Chondrocyte (in vitro differentiated cells): ENCODE measurements at places on chromosomes 16 and 17.

DNA sequence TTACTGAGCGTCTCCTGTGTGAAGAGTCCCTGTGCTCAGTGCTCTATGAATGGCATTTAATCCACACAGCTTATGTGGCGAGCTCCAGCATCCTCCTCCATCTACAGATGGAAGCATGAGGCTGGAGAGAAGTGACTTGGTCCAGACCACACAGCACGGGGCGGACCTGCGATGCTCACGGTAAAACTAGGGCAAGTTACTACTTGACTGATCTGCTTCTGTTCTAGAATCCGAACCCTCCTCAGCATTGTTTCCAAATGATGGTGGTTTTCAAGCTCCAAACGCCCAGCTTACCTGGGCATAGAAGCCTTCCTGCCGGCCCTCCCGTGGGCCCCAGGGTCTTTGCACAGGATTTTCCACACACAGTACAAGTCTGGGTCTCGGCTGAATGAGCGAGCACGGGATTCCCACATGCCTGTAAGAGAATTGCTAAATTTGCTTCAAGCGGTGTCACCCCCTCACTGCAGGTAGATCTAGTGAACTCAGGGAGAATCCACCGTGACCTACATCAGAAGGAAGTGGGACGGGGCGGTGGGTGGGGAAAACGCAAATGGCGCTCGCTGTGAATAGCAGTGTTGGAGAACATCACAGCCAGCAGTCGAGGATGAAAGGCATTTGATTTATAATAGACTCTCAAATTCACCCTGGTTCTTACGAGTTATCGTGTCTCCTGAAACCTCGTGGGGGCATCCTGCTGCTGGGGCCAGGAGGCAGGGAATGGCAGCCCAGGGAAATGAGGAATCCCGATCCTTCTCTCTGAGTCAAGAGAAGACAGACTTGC, 101.1 kb downstream of the CMIP start:
- peak; percentile 49 for DNase-seq

GRCh38 chr16:67683767-67684166, 17.2 kb downstream of the C16orf86 start:
- DNase-seq = no peak

- peak; percentile 80 for DNase-seq
Measured at GRCh38 chr16:58515871-58516767, 802 bp downstream of the SETD6 start.

GRCh38 chr17:46972346-46972745, 6.7 kb downstream of the RPRML start:
- DNase-seq = no peak

GRCh38 chr17:14245002-14245401, 8.3 kb upstream of the CDRT15 start:
- DNase-seq = no peak

DNA sequence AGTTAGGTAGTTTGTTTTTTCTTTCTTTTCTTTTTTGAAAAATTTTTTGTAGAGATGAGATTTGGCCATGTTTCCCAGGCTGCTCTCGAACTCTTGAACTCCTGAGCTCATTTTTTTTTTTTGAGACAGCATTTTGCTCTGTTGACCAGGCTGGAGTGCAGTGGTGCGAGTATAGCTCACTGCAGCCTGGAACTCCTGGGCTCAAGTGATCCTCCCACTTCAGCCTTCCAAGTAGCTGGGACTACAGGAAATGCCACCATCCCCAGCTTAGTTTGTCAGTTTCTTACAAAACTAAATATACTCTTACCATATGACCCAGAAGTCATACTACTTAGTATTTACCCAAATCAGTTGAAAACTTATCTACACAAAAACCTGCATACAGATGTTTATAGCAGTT, 14.4 kb upstream of the FBXO47 start:
- DNase-seq = no peak

DNA sequence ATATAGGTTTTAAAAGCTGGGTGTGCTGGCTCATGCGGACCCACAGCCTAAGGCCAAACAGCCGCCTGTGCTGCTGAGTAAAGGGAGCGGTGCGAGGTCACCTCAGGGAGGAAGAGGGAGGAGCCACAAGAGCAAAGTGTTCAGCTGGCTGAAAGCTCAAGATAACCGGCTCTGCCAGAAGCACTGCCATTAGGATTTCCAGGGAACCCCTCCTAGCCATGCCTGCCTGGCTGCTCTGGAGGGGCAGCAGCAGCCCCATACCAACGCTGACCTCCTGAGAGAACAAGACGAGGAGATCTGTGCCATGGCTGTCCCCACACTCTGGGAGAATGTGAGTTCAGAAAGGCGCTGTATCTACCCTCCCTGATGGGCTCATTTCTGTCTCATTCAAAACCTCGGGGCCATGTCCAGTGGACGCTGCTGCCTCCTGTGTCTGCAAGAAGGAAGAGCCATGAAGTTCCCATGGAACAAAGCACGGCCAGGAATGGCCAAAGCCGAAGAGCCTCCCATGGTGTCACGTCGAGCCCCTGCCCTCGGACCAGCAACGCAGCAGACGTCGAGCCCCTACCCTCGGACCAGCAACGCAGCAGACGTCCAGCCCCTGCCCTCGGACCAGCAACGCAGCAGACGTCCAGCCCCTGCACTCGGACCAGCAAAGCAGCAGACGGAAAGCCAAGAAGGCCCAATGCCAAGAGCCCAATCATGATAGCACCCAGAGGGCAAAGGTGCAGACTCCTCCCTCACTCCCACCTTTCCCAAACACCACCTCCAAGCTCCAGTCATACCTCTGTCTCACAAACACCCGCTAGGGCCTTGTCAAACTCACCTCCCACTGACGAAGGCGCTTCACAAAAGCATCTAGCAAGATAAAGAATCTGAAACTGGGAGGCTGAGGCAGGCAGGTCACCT, 107.0 kb downstream of the ANKRD11 start:
- DNase-seq = peak; percentile 81

GRCh38 chr16:28610595-28611191, 849 bp upstream of the SULT1A1 start:
- peak; percentile 58 for DNase-seq

- DNase-seq = no peak
Measured at GRCh38 chr17:79495665-79496064, 115.2 kb downstream of the RBFOX3 start.

DNA sequence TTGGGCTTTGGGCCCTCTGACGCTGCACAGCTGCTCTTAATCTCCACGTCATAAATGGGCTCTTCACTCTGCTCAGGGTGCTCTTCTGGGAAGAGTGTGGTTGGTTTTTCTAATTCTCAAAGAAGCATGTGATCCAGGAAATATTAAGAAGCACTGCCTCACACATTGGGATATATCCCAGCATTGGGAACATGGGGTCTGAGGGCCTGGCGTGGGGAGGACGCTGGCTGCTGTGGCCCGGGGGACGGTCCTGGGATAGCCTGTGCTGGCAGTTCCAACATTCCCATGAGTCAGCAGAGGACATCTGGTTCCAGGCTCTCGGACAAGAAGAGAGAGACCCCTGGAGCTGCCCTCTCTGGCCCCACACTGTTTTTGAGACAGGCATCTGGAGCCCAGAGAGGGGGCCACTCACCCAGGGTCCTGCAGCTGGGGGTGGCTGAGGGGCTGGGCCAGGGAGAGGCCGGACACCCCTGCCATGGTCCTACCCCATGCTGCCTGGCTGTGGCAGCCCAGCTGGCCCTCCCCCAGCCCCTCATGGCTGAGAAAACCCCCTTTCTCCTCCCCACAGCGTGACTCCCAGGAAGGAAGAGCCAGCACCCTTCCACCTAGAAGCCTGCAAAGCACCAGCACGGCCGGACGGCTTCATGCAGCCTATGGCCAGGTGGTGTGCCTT, 58.8 kb downstream of the NT5M start:
- DNase-seq = peak; percentile 66

- DNase-seq = no peak
Measured at GRCh38 chr17:27986805-27987684, 55.4 kb upstream of the NLK start.

- no peak for DNase-seq
Measured at GRCh38 chr16:79297805-79298204, 302.7 kb downstream of the MAF start.

GRCh38 chr16:77207030-77207429, 7.8 kb downstream of the SYCE1L start:
- no peak for DNase-seq

DNA sequence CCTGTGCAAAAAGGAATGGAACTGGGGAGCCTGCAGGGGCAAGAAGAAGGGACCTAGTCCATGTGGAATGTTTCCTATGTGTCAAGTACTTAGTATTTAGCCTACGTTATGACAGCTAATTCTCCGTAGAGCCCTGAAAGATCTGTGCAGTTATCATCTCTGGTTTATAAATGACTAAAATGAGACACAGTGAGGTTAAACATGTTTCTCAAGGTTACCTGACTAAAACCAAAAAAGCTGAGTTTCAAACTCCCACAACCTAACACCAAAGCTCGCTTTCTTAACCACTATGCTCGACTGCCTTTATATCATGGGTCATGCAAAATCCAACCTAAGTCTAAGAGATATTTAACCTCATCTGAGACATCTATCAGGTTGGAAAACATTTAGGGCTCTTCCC, 53.3 kb upstream of the CCL2 start:
- DNase-seq = no peak

DNA sequence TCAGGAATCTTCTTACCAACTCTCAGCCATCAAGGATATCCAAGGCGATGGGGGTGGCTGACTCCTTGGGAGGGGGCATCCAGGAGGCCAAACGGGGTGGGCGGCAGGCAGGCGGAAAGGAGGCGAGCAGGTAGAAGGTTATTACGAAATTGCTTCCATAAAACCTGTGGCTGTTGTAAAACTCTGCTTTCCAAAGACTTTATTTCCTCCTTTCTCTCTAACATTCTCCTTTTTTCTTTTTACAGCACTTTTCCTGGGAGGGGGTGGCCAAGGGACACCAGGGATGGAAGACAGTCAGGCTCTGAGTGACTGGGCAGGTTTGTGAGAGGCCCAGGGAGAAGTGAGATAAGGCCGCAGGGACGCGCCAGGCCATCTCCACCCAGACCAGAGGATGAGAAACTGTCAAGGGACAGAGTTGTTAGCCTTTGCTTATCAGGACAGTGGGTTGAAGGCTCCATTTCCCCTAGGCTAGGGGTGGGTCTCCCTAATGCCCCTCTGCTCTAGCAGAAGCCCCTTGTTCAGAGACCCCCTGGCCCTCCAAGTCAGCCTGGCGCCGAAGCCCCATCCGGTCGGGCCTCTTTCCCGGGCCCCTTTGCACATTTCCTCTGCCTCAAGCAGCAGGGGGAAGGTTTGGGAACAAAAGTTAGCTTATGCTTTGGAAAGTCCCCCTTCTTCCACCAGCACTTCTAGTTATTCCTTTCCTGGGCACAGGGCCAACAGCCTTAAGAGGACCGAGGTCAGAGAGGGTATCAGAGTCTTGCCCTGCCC, 5.0 kb upstream of the HOXB9 start:
- no peak for DNase-seq

- no peak for DNase-seq
Measured at GRCh38 chr17:39527220-39527813, 66.0 kb downstream of the CDK12 start.

DNA sequence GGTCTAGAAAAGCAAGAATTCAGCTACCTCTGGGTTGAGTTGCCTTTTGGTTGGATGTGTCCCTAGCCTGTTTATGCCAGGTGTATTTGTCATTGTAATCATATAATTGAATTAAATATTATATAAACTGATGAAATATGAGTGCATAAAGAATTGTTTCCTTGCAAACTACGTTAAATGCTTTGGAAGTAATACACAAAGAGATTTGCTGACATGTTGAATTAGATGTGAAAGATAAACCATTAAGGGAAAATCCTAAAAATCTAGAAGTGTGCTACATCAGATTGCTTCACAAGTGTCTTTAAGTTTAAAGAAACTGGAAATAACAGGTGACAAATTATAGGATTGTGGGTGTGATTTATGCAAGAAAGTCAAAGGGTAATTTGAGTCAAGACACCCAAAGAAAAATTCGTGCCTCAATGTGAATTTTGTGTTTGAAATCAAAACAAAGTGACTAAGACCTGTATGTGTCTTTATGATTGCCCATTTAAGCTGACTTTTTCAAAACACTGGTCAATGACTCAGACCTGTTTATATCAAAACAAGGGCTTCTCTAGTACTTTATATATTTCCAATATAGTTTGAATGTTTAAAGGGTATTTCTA, 5.1 kb upstream of the PYY start:
- DNase-seq = no peak

GRCh38 chr16:22284637-22285036, 12.6 kb upstream of the POLR3E start:
- no peak for DNase-seq

- DNase-seq = no peak
Measured at GRCh38 chr17:74798239-74798707, 22.1 kb upstream of the NAT9 start.

- DNase-seq = no peak
Measured at GRCh38 chr17:54919425-54919824, 18.8 kb downstream of the TOM1L1 start.

GRCh38 chr17:15742051-15742795, 10.1 kb downstream of the TBC1D26 start:
- no peak for DNase-seq

GRCh38 chr17:82043507-82043906, 6.0 kb upstream of the DCXR start:
- DNase-seq = no peak

DNA sequence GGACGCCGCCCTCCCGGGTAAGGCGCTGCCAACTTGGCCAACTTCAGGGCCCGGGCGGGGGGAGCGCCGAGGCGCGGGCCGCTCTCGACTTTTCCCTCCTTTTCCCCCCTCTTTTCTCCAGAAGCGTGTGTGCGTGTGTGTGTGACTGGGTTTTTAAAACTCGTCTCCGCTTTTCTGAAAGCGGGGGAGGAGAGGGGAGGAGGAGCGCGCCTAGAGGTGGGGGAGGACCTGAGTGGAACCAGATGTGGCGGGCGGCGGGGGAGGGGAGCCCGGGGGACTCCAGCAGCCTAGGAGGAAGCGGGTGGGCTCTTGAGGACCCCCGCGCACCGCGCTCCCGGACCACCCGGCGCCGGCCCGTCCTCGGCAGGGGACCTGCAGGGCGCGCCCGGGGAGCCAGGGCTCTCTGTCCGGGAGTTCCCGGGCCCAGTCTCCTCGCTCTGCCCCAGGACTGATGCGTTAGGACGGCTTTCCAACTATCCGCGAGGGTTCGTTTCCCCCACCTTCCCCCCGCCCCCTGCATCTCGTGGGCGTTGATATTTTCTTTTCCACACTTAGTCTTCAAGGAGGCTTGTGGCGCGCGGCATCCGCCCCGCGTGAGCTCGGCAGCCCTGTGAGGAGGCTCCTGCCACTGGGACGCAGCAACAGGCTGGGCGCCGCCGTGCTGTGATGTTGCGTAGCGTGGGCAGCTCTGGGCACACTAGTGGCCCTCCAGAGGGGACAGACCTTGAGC, 599 bp downstream of the MRC2 start:
- DNase-seq = no peak

DNA sequence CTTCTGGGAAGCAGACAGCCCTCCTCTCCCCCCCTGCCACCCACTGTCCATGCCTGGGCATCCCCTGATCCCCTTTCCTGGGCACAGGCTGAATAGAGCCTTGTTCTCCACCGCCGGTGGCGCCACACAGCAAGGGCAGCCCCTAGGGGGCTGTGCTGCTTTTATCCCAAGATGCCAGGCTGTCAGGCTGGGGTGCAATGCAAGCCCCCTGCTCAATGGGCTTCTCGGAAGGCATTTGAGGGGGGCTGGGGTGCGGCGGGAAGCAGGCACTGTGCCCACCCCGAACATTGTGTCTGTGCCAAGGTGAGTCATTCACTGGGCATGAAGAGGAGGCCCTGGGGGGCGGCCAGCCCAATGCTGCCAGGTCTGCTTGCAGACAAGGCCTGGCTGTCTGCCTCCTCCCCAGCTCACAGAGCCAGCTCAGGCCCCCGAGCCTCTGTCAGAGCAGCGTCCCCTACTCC, 1.5 kb upstream of the GFAP start:
- peak; percentile 92 for DNase-seq
